ENCODE measurements at places on chromosomes 7 and 10. TPM values are rescaled to one million over a fixed set of nuclear protein-coding genes. Genes with fewer than 3 reads are reported as not detected.
A peak's percentile ranks its signal among the peaks of the same experiment; 100 is the strongest.

Gene NOC3L
- total RNA-seq = 12.8 TPM

Gene EVX1
- not detected for total RNA-seq

Gene TET1
- total RNA-seq = 2.9 TPM

Gene RARRES2
- 369 TPM for total RNA-seq

Gene ANKRD61
- total RNA-seq = not detected

Gene TEX36
- total RNA-seq = not detected

Gene MYOF
- total RNA-seq = 34.4 TPM

Gene GPR15LG
- total RNA-seq = not detected

Gene AKR1E2
- 4.4 TPM for total RNA-seq

GRCh38 chr10:133309720-133310398 is 1.1 kb downstream of the ZNF511 start:
- DNase-seq = peak; percentile 44

DNA sequence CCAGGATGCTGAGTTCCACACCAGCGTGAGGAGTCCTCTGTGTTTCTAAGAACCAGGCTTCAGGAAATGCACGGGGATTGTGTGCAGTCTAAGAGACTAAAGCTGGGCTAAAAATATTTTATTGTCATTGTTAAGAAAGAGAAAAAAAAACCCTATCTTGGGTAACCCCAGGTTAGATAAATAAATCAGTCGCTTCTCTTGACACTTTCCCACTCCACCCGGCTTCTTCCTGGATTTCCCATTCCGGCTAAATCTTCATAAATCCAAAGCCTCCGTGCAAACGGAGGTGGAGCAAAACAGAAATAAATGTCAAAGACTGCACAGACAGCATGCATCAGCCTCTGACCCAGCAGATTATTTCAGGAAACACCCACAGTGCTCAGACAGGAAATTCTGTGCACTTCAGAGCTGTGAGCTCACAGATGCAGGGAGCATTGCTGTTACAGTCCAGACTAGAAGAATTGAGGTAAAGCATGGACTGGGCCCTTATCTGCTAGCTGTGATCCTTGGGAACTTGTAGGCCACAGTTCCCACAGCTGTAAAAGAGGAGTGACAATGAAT is 44.8 kb upstream of the GRID1 start:
- DNase-seq = no peak

- DNase-seq = no peak
Observed at GRCh38 chr7:146096994-146097393, 19.6 kb upstream of the CNTNAP2 start.

DNA sequence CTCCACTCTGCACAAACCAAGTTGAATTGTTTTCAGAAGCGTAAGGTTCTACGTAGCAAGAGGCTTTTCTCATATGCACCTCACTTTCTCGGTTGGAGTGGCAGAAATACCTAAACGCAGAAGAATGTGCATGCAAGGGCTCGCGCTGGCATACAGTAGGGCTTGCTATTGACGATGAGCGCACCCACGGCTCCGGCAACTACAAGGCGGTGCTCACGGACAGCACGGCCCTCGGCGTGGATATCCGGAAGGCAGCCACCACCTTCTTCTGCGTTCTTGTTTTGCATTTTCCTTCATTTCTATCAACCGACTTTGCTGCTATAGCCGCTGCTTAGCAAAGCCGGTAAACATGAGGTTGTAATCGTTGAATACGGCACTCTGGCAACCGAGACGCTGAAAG is 51.1 kb upstream of the UBE3C start:
- no peak for DNase-seq

DNA sequence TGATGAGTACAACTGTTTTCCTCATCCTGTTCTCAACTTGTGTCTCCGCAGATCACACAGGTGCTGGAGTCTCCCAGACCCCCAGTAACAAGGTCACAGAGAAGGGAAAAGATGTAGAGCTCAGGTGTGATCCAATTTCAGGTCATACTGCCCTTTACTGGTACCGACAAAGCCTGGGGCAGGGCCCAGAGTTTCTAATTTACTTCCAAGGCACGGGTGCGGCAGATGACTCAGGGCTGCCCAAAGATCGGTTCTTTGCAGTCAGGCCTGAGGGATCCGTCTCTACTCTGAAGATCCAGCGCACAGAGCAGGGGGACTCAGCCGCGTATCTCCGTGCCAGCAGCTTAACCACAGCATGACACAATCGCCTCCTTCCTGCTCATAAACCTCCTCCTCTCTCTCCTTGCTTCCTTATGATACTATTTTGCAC is 126.7 kb upstream of the PRSS58 start:
- no peak for DNase-seq

GRCh38 chr10:101006593-101007098 is 7.0 kb downstream of the LZTS2 start:
- peak; percentile 51 for DNase-seq

- DNase-seq = no peak
Observed at GRCh38 chr7:23654508-23654907, 25.5 kb upstream of the FAM221A start.

DNA sequence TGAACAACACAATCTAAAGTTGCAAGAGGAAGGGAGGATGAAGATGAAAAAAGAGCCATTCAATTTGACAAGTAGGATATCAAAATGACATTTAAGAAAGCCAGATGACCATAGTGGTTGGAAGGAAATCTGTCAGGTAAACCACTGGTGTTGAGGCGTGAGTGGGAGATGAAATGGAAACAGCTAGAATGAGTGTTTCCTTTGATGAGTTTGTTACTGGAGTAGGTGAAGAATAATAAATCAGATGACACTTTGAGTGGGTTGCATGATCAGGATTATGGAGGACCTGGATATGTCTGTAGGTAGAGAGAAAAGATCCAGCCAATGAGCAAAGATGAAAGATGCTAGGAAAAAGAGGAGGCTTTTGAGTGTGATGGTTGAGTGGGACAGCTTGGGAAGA is 33.1 kb downstream of the AKR1B1 start:
- DNase-seq = no peak

GRCh38 chr7:155510975-155511701 is 35.2 kb downstream of the CNPY1 start:
- DNase-seq = no peak

- no peak for DNase-seq
Observed at GRCh38 chr7:140327261-140327661, 71.1 kb downstream of the SLC37A3 start.

DNA sequence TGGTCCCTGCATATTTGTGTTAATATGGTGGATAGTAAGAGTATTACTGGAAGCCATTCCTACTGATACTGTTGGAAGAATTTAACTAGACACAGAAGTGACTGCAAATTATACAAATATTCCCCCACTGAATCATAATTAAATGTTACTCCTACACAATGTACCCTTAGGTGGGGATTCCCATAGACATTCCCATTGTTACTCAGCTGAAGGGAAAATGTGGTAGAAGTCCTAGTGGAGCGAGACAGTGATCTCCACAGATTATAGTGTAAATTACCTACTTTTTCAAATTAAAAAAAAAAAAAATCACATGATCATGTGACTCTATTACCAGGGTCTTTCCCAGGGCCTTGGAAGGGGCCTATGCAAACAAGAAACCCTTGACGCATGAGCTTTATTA is 611.8 kb downstream of the LRMDA start:
- no peak for DNase-seq

GRCh38 chr10:69091143-69091651 is 3.3 kb downstream of the SRGN start:
- DNase-seq = no peak

DNA sequence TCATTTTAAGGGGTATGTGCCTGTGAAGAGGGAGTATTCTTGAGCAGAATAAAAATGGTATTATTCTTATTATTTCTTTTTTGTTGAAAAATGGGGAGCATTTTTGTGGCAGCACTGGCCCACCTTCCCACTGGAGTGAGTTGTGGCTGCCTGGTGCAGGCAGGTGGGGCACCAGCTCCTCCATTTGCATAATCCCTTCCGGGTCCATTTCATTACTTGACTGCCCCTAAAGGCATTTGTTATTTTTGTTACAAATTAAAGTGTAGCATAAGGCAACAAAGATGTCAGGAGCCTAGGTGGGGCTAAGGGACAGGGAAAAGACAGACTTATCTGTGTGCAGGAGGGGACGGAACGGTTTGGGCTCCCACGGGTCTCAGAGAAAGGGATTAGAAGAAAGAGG is 26.8 kb downstream of the GOLGA7B start:
- DNase-seq = no peak

GRCh38 chr7:118870187-118870586 is 645.7 kb downstream of the ANKRD7 start:
- DNase-seq = no peak

DNA sequence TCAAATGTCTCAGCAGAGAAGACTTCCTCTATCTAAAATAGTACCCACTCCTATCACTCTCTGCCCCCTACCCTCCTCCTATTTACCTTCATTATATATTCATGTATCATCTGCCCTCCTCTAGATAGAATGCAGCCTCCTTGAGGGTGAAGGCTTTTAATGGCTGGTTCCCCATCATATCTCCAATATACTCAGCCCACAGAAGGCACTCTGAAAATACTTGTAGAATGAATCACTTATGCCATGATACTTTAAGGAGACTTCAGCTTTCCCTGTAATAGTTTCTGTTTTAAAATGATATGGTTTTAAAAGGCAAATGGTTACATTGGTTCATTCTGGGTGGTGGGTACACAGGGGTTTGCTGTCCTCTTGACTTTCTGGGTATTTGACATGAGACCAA is 25.3 kb downstream of the GFRA1 start:
- no peak for DNase-seq

GRCh38 chr10:133534417-133534816 is 7.3 kb downstream of the CYP2E1 start:
- no peak for DNase-seq

DNA sequence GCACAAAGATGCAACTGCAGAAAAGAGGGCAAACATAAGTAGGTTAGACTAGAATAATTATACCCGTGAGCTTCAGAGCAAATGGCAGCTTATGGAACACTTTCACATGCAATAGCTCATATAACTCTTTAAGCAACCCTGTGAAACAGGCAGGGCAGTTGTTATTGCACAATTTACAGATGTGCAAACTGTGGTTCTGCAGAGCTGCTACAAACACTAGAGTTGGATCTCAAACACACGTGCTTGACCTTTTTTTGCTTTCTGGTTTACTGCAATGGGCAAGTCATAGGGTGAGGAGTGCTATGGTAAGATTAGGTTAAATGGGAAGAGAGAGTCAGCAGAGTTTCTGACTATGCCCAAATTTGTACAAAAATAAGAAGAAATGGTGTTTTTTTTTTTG is 610.8 kb downstream of the GATA3 start:
- no peak for DNase-seq

GRCh38 chr7:140684066-140684950 is 11.6 kb downstream of the ADCK2 start:
- no peak for DNase-seq

DNA sequence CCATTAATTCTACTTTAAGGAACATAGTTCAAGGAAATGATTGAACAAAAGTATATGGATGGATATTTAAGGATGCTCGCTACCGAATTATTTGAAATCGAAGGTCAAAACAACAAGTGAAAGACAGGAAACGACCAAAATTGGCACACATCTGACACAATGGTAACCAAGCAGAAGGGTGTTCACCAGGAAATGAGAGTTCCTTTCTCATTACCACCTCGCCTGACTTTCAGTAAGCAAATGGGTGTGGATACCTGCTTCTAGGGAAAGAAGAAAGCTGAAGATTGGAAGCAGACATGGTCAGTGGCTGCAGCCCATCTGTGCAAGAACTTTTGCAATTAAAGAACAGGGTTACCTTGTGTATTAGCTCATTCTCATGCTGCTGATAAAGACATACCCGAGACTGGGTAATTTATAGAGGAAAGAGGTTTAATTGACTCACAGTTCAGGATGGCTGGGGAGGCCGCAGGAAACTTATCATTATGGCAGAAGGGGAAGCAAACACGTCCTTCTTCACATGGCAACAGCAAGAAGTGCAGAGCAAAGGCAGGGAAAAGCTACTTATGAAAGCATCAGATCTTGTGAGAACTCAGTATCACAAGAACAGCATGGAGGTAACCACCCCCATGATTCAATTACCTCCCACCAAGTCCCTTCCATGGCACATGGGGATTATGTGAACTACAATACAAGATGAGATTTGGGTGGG is 6.2 kb upstream of the TMEM273 start:
- DNase-seq = no peak

- DNase-seq = no peak
Observed at GRCh38 chr10:118173296-118173695, 126.6 kb upstream of the RAB11FIP2 start.
